ENCODE measurements at places on chromosomes 5 and 9.

- no peak for DNase-seq
Observed at GRCh38 chr9:69785757-69786156, 25.9 kb upstream of the PTAR1 start.

GRCh38 chr9:1320607-1321195 is 270.5 kb downstream of the DMRT2 start:
- no peak for DNase-seq

GRCh38 chr5:74240783-74241750 is 399.5 kb downstream of the ENC1 start:
- no peak for DNase-seq

- no peak for DNase-seq
Observed at GRCh38 chr5:145903113-145903512, 30.3 kb upstream of the GRXCR2 start.

GRCh38 chr9:72872718-72873117 is 80.1 kb downstream of the ALDH1A1 start:
- no peak for DNase-seq

DNA sequence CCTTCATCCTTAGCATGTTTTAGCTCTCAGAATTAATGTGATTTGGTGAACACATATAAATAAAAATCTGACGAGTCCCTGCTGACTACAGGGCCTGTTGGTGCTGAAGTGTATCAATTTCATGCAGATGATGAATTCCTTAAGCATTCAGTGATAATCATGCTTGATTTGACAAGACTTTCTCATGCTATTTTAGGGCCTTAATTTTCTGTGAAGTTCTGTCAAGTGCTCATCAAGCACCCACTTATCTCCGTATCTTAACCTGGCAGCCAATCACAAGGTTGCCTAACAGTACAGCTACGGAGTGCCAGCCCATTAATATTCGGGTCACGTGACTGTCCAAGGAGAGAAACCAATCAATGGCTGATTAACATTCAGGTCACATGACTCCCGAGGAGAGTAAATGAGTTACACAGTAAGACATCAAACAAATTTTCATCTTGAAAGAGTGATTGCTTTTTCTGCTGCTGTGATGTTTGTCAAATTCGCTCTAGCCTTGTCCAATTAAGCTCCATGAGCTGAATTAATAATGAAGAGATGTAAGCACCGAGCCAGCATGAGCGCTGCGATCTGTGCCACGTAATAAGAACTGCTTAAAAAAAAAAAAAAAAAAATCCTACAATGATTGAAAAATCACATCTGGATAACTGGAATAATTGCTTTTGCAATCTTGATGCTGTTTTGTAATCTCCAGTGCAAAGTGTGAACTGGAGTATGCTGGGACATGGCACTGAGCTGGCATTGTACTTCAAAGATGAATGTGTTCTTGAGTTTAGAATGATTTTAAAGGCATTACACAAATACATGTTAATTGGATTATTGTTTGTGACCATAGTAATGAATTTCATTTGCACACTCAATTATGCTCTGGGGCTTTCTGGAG is 104.3 kb upstream of the SPATA31D4 start:
- no peak for DNase-seq

GRCh38 chr9:36037549-36038122 is 923 bp downstream of the RECK start:
- DNase-seq, result no peak

- no peak for DNase-seq
Observed at GRCh38 chr5:86039351-86039750, 578.4 kb upstream of the COX7C start.

DNA sequence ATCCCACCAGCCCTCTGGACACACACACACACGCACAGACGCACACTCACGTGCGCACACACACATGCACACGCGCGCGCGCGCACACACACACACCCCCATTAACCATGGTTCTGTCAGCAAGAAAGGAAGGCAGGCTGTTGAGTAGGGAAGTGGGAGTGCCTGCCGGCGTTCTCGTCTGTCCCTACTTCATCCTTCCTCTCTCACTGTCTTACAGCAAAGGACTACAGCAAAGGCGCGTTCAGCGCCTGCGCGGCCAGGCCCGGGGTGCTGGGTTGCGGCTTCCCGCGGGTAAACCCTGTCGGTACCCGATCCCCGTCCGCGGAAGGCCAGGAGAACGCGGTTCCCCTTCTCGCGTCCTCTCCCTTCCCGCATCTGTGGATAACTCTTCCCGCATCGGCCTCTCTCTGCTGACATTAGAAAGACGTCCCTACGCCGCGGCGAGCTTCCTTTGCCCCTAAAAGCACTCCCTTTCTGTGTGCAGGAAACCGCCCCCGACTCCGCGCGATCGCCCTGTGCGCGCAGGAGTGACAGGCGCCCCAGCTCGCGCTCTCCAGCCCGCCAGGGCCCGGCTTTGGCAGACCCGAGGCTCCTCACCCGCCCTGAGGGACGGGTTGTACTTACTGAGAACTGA is 219.2 kb downstream of the AGTPBP1 start:
- no peak for DNase-seq

Data from stimulated activated CD8-positive, alpha-beta memory T cell treated with anti-CD3 and anti-CD28 coated beads, Interleukin-7, amount 100 ng/mL, for 48 hours (primary cell).